Neural crest cell (in vitro differentiated cells): ENCODE measurements at places on chromosomes 6 and 20. TPM values are rescaled to one million over a fixed set of nuclear protein-coding genes. Genes with fewer than 3 reads are reported as not detected.

The FAM209B gene
- 0.55 TPM in 1 of 2 replicates, not detected in the other for total RNA-seq

GRCh38 chr6:2213086-2213485 lies 32.3 kb downstream of the GMDS start:
- no peak overlapping the region for H3K4me3 ChIP-seq
- no peaks in the 10 kb centered on the region for H3K4me1 ChIP-seq
- DNase-seq: no peak
- H3K27me3 ChIP-seq: peaks cover 7% of the 10 kb centered on the region

DNA sequence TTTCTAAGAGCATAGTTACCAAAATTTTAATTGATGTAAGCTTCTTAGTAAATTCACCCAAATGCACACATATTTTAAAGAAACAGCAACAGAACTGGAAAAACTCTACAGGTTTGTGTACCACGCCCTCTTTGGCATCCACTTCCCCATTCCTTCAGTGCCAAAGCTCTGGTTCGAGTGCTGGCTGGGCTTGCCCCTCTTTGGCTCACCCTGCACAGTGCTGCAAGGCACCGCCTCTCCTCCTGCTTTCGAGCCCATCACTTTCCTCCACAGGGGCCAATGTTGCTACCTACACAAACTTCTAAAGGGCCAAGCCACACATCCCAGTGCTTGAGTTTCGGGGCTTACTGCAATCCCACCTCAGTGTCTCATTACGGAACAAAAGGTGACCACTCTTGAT lies 9.6 kb downstream of the LRP11 start:
- no peak overlapping the region for H3K4me3 ChIP-seq
- no peaks in the 10 kb centered on the region for H3K27me3 ChIP-seq
- peaks cover 8% of the 10 kb centered on the region for H3K4me1 ChIP-seq
- no peak for DNase-seq

DNA sequence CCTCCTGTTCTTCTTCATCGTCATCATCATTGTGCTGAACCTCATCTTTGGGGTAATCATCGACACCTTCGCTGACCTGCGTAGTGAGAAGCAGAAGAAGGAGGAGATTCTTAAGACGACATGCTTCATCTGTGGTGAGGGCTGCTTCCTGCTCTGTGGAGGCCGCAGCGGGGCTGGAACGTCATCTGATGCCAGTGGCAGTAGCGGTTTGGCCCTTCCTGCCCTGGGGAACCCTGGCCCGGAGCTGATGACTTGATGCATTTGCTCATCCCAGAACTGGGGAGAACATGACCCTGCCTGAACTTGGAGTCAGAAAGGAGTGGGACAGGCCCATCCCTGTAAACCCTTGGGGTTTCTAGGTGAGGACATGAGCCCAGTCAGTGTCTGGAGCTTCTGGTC lies 18.7 kb downstream of the UQCC2 start:
- no peak overlapping the region for H3K27ac ChIP-seq
- H3K27me3 ChIP-seq: no peaks in the 10 kb centered on the region
- no peak overlapping the region for H3K4me3 ChIP-seq
- peaks cover 5% of the 10 kb centered on the region for H3K36me3 ChIP-seq
- H3K4me1 ChIP-seq: peaks cover 22% of the 10 kb centered on the region
- no peak for DNase-seq

The HLA-DQB2 gene
- not detected in 2 replicates for total RNA-seq

The HLA-DMA gene
- 0.89 and 1.7 TPM in 2 replicates for total RNA-seq

DNA sequence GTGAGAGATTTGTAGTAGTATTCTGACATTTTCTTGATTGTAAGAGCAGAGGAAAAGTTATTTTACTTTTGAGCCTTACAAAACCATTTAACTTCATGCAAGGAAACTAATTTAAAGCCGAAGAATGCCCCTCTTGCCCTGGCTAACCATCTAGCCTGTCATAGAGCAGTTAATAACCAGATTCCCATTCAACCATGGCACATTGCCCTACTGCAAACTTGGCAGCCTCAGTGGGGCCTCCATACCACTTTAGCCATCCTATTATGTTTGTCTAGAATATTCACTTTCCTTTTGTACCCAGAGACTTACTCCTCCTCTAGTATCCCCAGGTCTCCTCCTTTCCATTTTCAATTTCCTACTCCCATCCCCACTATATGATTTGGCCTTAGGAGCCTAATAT lies 230.9 kb downstream of the TBC1D7 start:
- H3K36me3 ChIP-seq: no peaks in the 10 kb centered on the region
- no peaks in the 10 kb centered on the region for H3K4me1 ChIP-seq
- no peak overlapping the region for H3K4me3 ChIP-seq
- DNase-seq: no peak

GRCh38 chr6:150144294-150144868 lies 1.5 kb downstream of the PPP1R14C start:
- no peak for DNase-seq
- H3K4me3 ChIP-seq: peak overlapping the region; percentile 91
- H3K27ac ChIP-seq: no peak overlapping the region
- H3K4me1 ChIP-seq: peaks cover 28% of the 10 kb centered on the region

DNA sequence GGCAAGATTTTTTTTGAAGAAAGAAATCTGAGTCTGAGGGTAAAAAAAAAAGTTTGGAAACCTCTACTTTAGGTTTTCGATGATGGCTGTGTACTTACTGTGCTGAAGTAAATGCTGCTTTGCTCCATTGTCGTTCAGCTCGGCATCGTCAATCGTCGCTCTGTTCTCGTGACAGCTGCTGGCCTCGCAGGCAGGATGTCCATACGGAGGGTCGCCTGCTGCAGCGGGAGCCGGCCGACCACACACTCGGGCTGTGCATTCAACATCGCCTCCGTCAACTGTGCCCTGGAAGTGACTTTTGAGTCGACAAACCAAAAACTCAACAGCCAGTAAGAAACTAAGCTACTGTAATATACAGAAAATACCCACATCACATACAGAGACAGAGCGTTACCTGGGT lies 53.1 kb upstream of the SMOC2 start:
- H3K36me3 ChIP-seq: no peaks in the 10 kb centered on the region
- no peak for DNase-seq
